Glutamatergic neuron (in vitro differentiated cells): ENCODE measurements at places on chromosomes 16 and 17. TPM values are rescaled to one million over a fixed set of nuclear protein-coding genes. Genes with fewer than 3 reads are reported as not detected.

- H3K4me1 ChIP-seq = no peaks in the 10 kb centered on the region
- no peak overlapping the region for H3K4me3 ChIP-seq
- peaks cover 6% of the 10 kb centered on the region for H3K27me3 ChIP-seq
- no peak overlapping the region for H3K27ac ChIP-seq
These were observed 213.7 kb downstream of the COPRS start for GRCh38 chr17:31645351-31645750.

CIBAR2 gene
- not detected for total RNA-seq

GRCh38 chr17:77890771-77891170, 67.7 kb upstream of the TNRC6C start:
- no peak overlapping the region for H3K4me3 ChIP-seq
- H3K27ac ChIP-seq = no peak overlapping the region
- DNase-seq = no peak
- H3K27me3 ChIP-seq = peaks cover 8% of the 10 kb centered on the region
- peaks cover 23% of the 10 kb centered on the region for H3K4me1 ChIP-seq

DOC2B gene
- 109 TPM for total RNA-seq

GRCh38 chr16:70437017-70437581, 1.8 kb downstream of the ST3GAL2 start:
- peak; percentile 69 for DNase-seq
- peaks cover 22% of the 10 kb centered on the region for H3K27me3 ChIP-seq
- H3K4me3 ChIP-seq = peak overlapping the region; percentile 98
- peak overlapping the region; percentile 96 for H3K27ac ChIP-seq
- H3K4me1 ChIP-seq = peaks cover 41% of the 10 kb centered on the region
- peaks cover 3% of the 10 kb centered on the region for H3K36me3 ChIP-seq

PRM1 gene
- total RNA-seq = not detected

- DNase-seq = no peak
- peaks cover 5% of the 10 kb centered on the region for H3K4me1 ChIP-seq
- no peak overlapping the region for H3K27ac ChIP-seq
- H3K27me3 ChIP-seq = peaks cover 11% of the 10 kb centered on the region
These were observed 25.0 kb downstream of the KATNB1 start for GRCh38 chr16:57760357-57761160.
